ENCODE measurements at places on chromosomes 2 and 18.

DNA sequence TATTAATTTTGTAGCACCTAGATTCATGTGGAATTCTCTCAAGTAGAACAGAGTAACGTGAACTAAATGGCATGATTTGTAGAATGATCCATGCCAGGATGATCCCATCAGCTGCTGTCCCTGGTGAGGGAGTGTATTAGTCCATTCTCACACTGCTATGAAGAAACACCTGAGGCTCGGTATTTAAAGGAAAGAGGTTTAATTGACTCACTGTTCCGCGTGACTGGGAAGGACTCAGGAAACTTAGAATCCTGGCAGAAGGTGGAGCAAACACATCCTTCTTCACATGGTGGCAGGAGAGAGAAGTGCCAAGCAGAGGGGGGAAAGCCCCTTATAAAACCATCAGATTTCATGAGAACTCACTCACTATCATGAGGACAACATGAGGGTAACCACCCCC lies 312.6 kb downstream of the PTPRM start:
- no peak for DNase-seq

GRCh38 chr2:59012971-59013370 lies 771.8 kb upstream of the FANCL start:
- DNase-seq = no peak

DNA sequence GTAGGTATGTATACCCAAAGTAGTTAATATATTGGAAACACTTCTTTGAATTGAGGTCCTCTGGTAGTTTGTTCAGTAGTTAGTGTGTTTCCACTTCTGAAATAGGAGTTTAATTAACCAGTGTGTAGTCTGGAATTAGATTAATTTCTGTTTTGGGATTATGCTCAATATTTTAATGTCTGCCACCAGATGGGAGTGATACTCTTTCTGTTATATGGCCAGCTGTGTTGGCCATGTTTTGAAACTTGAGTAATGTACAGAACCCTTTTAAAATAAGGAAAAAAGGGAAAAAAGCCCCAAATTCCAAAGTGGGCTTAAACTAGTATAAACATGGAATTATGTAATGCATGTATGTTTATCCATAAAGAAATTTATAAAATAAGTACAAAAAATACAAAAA lies 147.7 kb downstream of the CTNNA2 start:
- no peak for DNase-seq

GRCh38 chr2:179571721-179572120 lies 289.7 kb downstream of the ZNF385B start:
- DNase-seq = no peak

DNA sequence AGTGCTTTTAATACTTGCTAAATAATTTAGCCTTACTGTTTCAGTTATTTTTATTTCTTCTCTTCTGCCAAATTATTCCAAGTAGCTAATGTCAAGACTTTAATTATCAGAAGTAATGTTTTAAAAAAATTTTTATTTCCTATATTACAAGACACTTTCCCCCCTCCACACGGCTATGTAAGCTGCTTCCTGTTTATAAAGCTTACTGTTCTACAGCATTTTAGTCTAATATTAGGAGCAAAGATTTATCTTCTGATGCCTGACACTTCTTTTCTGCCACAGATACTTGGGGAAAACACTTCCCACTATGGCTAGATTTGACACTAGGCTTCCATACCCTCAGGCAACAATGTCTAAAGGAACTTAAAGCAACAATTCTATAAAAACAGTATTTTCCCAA lies 62.3 kb downstream of the ROCK1 start:
- DNase-seq = no peak
